Activated CD4-positive, alpha-beta T cell treated with anti-CD3 and anti-CD28 coated beads for 24 hours (primary cell): ENCODE measurements at places on chromosomes 7 and 10.
A peak's percentile ranks its signal among the peaks of the same experiment; 100 is the strongest.

GRCh38 chr7:106060394-106060920, 51.7 kb downstream of the SYPL1 start:
- no peak for DNase-seq

GRCh38 chr10:44959247-44960087, at the start of gene RASSF4:
Gene RASSF4, plus strand, starts transcription at chr10:44959802. Its CDS starts 10,401 bp downstream, at chr10:44970203.
- DNase-seq: peak; percentile 86

DNA sequence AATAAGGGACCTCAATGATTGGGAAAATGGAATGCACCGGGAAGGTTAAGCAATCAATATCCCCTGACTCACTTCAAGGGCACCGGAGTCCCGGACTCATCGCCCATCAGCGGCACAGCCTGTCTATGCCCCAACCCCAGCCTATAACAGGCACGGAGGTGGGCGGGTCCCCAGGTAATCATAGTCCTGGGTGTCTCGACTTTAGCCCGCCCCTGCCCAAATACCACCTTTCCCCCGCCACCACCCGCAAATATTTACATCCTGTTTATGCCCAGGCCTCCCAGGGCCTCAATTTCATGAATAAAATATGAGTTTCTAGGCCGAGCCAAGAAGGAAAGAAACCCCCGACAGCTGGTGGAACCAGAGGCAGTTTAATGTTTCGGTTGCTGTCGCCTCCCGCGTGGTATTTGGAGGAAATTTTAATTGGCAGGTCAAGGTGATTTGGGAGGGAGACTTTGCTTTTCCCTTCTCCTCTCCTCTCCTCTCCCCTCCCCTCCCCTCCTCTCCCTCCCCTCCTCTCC, 15.6 kb upstream of the RFC2 start:
- peak; percentile 27 for DNase-seq

- DNase-seq: no peak
Measured at GRCh38 chr10:122995936-122996335, 12.7 kb downstream of the IKZF5 start.

GRCh38 chr10:11114269-11114668, 96.6 kb downstream of the CELF2 start:
- DNase-seq: no peak

- no peak for DNase-seq
Measured at GRCh38 chr7:126715076-126715475, 537.7 kb downstream of the GRM8 start.

DNA sequence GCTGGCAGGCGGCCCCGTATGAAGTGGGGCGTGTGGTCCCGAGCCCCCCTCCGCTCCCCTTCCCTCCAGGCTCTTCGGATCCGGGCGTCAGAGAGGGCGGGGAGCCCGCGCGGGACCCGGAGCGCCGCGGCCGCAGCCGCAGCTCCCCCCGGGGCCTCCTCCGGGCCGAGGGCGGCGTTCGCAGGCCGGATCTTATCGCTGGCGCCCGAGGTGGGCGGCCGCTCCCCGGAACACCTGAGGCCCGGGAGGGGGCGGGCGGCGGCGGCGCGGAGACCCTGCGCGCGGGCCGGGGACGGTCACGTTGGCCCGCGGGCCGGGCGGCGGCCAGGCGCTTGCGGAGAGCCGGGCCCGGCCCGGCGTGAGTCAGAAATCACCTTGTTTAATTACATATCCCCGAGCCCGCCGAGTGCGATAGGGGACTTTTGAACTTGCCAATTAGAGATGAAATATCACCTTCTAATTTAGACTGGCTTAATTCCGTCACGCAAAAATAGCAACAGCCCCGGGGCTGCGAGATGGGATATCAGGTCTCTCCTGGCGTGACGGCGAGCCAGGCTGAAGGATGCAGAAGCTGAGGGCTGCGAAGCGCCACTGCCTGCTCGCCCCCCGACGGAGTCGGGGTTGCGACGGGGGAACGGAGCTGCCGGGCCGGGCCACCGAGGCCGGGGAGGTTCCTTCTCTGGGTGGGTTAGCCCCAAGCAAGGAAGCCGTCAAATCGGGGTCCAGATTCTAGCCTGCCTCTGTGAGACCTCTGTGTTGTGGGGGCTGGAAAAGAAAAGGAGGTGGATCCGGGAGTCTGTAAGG, 43.4 kb downstream of the LDB3 start:
- peak; percentile 28 for DNase-seq

- no peak for DNase-seq
Measured at GRCh38 chr10:110758898-110759297, 112.8 kb upstream of the PDCD4 start.

DNA sequence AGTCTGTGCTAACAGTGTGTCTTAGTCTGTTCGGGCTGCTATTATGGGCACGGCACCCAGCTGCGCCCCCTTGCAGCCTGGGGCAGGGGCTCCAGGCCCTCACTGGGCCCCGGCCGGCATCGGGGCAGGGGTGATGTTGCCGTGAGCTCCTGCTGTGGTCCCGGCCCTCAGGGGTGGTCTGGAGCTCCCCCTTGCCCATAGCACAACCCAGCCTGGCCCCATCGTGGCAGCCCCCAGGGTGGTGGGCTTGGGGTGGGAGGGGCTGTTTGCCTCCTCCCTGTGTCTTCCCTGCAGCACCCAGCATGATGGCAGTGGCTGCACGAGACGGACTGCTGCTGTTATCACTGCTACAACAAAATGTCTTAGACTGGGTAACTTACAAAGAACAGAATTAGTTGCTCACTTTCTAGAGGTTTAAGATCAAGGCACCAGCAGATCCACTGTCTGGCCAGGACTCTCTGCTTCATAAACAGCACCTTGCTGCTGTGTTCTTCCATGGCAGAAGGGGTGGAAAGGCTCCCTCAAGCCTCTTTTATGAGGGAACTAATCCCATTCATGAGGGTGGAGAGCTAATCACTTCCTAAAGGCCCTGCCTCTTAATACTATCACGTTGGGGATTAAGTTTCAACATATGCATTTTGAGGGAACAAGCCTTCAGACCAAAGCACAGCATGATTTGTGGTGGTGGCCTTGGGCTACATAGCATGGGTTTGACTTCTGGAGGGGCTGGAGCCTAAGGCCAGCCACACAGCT, 149.5 kb downstream of the SEC23IP start:
- DNase-seq: no peak

- no peak for DNase-seq
Measured at GRCh38 chr10:133237588-133238465, at the start of gene VENTX. Gene VENTX, plus strand, starts transcription at chr10:133237855. Its CDS starts 60 bp downstream, at chr10:133237915.

- DNase-seq: no peak
Measured at GRCh38 chr10:1895691-1896090, 158.4 kb upstream of the ADARB2 start.

DNA sequence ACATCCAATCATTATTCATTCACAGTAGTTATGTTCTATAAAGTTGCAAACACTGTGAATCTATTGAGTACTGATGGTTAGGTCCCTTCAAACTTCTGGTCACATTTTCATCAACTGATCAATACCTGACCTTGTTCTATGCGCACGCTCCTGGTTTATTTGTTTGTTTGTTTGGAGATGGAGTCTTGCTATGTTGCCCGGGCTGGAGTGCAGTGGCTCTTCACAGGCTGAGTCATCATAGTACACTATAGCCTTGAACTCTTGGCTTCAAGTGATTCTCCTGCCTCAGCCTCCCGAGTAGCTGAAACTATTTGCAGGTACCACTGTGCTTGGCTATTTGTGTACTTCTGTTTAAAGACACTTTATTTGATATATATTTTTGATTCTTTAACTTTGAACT, 19.3 kb downstream of the SND1 start:
- no peak for DNase-seq

- DNase-seq: no peak
Measured at GRCh38 chr7:11689096-11689495, 142.9 kb downstream of the THSD7A start.

DNA sequence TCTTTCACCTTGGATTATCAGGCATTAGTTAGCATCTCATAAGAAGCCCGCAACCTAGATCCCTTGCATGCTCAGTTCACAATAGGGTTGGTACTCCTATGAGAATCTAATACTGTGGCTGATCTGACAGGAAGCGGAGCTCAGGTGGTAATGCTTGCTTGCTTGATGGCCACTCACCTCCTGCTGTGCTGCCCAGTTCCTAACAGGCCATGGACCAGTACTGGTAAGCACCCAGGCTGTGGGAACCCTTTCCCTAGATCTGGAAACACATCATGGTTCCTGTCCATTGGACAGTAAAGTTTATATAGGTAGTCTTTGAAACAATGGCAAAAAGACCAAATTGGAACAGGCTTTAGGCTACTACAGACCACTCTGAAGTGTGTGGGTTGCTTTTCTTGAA, 9.4 kb upstream of the CTTNBP2 start:
- DNase-seq: no peak
